Psoas muscle (tissue), 8 donors: ENCODE measurements at places on chromosomes 7 and 10. TPM values are rescaled to one million over a fixed set of nuclear protein-coding genes. Genes with fewer than 3 reads are reported as not detected.

DNA sequence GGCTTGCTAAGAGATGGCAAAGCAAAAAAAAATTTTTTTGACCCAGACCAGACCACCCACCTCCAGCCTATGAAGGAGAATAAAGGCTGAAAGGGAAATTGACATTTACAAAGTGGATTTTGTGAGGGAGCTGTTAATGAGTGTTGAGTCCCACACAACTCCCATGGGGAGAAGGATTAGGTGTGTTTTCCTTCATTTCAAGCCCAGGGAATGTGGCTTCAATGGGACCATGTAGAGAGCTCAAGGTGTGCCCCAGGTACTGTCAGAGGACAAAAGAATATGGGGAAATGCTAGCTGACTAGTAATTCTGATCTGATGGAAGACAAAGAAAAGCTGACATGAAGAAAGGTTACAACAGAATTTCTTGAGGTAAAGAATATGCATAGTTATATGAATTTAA is 48.8 kb upstream of the COL1A2 start:
- no peak for DNase-seq

- no peak for DNase-seq
These were observed 834.3 kb upstream of the C7orf33 start for GRCh38 chr7:147756300-147756699.

DNA sequence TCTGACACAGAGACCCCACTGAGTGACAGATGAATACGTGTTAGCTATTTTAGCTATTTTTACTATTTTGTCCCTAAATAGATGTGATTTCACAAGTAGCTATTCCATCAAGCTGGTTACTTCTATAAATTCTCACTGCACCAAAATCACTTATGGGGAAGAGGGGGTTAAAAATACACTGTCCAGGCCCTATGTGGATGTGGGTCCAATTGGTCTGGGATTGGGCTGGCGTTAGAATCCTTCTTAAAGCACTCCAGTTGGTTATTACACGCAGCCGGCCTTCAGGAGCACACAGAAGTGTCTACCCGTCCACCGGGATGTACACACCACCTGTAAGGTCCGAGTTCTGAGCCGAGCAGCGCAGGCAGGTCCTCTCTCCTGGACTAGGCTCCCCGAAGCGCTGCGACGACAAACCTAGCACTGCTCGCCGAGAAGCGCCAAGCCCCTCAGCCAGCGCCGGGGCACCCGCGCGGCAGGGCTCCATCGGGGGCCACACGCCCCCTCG is 222.3 kb upstream of the MKLN1 start:
- no peak for DNase-seq

DNA sequence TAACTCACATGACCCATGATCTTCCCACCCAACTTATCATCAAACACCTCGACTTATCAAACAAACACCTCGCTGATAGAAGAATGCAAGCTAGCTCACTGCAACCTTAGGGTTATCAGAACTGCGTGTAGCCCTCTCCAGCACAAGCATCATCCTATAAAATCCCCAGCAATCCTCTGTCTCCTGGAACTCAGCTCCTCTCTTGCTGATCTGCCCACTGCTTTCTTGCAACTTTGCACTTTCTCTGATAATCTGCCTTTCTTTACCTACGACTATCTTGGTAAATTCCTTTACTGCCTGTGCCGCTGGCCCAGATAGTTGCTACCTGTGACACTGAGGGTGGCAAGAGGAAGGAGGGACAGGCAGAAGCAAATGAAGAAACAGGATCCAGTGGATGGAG is 210.9 kb downstream of the ACTR3B start:
- no peak for DNase-seq

DNA sequence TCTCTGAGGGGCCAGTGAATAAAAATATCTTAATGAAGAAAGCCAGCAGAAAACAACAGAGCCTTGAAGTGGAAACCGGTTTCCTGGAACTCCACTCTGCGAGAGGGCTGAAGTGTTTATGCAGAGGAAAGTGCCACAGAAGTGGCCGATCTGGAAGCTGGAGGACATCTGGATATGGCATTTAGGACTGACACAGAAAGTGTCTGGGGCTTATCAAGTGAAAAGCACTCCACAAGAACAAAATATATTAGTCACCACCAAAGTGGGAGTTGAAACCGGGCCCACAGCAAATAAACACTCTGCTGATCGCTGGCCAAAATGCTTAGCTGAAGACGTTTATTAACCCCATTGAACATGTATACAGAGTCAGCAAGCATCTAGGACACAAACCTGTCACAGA is 7.8 kb downstream of the NOD1 start:
- DNase-seq = no peak

DNA sequence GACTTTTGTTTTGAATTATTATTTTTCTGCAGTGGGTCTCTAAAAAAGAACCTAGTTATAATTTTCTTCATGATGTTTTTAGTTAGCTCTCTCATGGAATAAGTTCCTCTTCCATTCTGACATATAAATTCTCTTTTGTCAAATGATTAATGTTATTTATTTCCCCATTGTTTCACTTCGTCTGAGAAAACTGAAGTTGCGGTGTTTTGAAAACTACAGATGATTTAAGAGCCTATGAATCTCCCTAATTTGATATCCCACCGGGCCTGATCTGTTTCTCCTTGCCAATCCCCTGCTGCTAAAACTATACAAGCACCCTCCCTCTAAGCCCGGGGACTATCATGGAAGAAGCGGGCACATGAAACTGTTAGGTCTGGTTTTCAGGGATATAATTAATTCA is 41.4 kb downstream of the HTR7 start:
- DNase-seq = no peak

GRCh38 chr10:50850578-50851230 is 34.7 kb downstream of the A1CF start:
- no peak for DNase-seq

GRCh38 chr10:88262591-88263234 is 320.4 kb downstream of the RNLS start:
- DNase-seq = no peak

GRCh38 chr7:29345590-29345989 is 151.0 kb downstream of the CHN2 start:
- DNase-seq = no peak

- no peak for DNase-seq
These were observed 463.6 kb upstream of the FOXK1 start for GRCh38 chr7:4218481-4218880.

Gene SCD
- total RNA-seq = 14.8 TPM

Gene LRRC18
- total RNA-seq = not detected

Gene SLC26A5
- total RNA-seq = not detected

Gene INSYN2A
- total RNA-seq = 0.14 TPM

Gene ACTR3C
- 3.3 TPM for total RNA-seq
